ENCODE measurements at places on chromosomes 2 and 18.

DNA sequence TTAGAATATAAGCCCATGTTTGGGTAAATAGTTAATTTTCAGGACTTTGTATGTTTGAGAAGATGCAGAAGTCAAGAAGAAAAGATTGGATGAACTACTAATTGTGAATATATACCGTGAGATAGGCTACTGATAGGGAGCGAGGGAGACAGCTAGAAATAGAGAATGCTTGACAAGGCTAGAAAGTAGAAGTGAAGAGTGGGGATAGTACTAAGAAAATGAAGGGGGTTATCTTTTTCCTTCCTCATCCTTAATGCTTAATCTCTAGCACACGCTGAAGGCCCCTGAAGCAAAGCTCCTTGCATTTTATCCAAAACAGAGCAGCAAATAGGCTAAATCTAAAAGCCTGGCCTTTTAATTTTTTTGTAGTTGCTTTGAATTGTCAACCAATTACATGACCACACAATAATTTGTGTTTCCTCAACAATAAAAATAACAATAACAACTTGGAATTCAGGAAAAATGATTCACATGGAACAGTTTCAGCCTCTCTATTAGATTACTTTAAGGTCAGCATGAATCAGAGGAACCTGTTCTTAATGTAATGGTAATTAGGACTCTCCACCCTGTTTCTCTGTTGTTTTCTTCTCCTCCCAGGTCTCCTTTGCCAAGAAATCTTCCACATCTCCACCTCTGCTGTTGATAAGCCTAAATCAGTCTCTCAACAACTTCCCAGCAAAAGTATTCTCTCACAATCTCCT lies 1071.3 kb upstream of the ZEB2 start:
- no peak for DNase-seq

GRCh38 chr2:238136820-238137537 lies 1.5 kb upstream of the KLHL30 start:
- DNase-seq, result no peak

- no peak for DNase-seq
Observed at GRCh38 chr2:6823111-6823510, 42.6 kb downstream of the CMPK2 start.

GRCh38 chr2:99607861-99608491 lies 118.2 kb upstream of the REV1 start:
- no peak for DNase-seq

GRCh38 chr2:210671065-210671464 lies 114.7 kb downstream of the CPS1 start:
- no peak for DNase-seq

DNA sequence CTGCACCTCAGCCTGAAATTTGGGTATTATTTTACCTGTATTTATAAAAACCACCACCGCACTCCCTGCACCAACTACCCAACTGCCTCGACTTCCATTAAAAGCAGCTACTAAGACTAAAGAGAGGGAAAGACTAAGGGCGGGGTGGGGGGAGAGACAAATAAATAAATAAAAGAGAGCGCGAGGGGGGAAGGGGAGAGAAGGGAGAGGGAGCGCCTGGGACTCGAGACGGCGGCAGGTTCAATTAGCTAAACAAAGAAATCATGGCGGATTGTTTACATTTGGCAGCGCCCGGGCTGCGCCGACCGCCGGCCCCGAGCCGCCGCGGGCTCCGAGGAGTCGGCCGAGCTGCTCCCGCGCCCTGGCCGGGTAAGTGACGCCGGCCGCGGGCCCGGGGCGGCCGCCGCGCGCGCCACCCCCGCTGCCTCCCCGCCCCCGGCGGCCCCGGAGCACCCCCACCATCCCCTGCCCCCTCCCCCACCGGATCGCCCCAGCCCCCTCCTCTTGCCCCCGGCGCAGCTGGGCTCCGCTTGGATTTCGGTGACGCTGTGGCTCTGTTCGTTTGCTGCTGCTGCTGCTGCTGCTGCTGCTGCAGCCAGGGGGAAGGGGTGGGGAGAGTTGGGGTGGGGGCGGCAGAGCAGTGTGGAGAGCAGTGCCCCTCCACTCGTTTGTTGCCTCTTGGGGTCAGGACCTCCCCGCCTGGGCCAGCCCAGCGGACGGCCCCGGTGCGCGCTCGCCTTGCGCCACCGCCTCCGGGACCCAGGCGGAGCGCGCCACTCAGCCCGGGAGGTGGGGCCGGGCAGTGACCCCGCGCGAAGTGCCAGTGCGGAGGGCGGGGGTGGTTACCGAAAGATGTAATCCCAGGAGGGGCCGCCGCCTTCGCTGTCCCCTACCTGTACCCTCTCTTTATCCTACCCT lies 187.2 kb upstream of the FANCL start:
- DNase-seq, result peak; percentile 62

All from COR-L47 (cell line).